ENCODE measurements at places on chromosomes 16 and 17.

GRCh38 chr17:49315551-49316257 lies 46.3 kb downstream of the ZNF652 start:
- no peak overlapping the region for H3K4me3 ChIP-seq
- H3K27ac ChIP-seq = no peak overlapping the region
- H3K4me1 ChIP-seq = no peaks in the 10 kb centered on the region
- DNase-seq = peak; percentile 48

- H3K27me3 ChIP-seq = no peaks in the 10 kb centered on the region
- H3K27ac ChIP-seq = no peak overlapping the region
- no peaks in the 10 kb centered on the region for H3K36me3 ChIP-seq
- H3K4me3 ChIP-seq = no peak overlapping the region
- H3K4me1 ChIP-seq = no peaks in the 10 kb centered on the region
Observed at GRCh38 chr16:84454611-84455010, 49.8 kb downstream of the MEAK7 start.

DNA sequence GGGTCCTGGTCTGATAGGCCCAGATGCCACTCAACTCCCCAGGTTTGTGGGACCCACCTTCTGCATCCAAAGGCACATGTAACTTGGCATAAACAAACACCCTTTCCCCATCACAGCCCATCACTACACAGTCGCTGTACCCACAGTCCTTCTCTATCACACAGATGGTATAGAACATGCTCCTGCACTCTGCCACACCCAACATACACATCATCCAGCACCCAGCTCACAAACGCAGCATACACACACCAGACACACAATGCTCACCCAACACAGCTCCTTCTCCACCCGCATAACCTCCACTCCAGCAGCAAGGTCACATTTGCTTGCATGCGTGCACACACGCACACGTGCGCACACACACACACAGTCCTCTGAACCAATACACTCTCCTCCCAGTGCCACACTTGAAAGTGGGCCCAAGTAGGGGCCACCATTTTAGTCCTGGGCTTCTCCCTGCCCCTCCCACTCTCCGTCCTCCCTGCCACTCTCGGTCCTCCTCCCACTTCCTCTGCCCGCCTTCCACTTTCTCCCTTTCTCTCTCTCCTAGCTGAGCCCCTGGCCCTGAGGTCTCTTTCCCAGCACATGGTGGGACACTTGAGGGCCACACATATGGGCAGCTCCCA lies 8.5 kb upstream of the TMEM92 start:
- H3K4me1 ChIP-seq = peaks cover 13% of the 10 kb centered on the region
- no peaks in the 10 kb centered on the region for H3K36me3 ChIP-seq
- no peak for DNase-seq
- no peaks in the 10 kb centered on the region for H3K27me3 ChIP-seq
- H3K27ac ChIP-seq = no peak overlapping the region
- no peak overlapping the region for H3K4me3 ChIP-seq

DNA sequence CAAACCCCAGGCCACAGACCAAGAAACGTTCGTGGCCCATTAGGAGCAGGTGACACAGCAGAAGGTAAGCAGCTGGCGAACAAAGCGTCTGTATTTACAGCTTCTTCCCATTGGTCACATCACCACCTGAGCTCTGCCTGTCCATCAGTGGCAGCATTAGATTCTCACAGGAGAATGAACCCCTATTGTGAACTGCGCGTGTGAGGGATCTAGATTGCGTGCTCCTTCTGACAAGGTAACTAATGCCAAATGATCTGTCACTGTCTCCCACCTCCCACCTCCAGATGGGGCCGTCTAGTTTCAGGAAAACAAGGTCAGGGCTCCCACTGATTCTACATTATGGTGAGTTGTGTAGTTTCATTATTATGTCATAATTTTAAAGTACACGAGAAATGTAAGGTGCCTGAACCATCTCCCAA lies 186.3 kb downstream of the CPPED1 start:
- H3K27ac ChIP-seq = no peak overlapping the region
- no peak overlapping the region for H3K4me3 ChIP-seq
- H3K27me3 ChIP-seq = no peaks in the 10 kb centered on the region
- no peak for DNase-seq

DNA sequence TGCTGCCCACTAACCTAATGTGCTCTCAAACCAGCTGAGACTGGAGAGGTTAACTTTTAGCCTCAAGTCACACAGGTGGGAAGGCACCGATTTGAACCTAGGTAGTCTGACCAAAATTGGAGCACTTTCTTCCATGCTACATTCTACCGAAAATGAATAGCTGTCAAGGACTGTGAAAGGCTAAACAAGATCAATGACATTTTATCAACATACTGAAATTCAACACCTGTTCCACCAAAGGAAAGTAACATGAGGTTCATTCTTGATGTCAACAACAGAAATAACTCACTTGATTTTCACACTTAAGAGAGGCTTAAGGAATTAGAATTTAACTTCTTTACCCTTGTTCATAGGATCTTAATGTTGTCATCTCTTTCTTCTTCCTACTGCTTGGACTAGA lies 284.4 kb upstream of the MON1B start:
- H3K36me3 ChIP-seq = no peaks in the 10 kb centered on the region
- no peak overlapping the region for H3K27ac ChIP-seq
- no peaks in the 10 kb centered on the region for H3K27me3 ChIP-seq
- no peaks in the 10 kb centered on the region for H3K4me1 ChIP-seq
- H3K4me3 ChIP-seq = no peak overlapping the region

DNA sequence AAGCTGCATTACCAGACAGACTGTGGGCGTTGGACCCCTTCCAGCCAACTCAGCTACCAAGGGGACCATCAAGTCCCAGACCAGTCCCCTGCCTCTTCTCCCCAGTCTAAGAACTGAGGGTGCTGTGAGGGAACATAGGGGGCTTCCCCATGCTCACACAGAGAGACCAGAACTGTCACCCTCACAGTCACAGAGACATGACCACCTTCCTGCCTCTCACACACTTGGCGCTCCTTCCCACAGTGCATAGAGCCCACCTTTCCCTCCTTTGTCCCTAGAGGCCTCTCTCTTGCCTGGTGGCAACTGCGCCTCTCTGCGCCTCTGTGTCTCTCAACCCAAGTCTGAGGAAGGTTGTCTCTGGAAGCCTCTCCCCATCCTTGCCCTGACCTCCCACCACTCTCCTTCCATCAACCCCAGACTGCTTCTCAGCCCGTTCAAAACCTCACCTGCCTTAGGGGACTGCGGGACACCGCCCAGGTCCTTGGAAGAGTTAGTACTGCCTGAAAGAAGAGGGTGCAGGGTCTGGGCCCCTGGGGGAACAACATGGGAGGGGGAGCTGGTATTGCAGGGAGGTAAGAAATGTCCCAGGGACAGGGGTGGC lies 6.1 kb upstream of the LHX1 start:
- H3K4me1 ChIP-seq = peaks cover 11% of the 10 kb centered on the region
- H3K27ac ChIP-seq = no peak overlapping the region
- no peaks in the 10 kb centered on the region for H3K36me3 ChIP-seq
- no peak overlapping the region for H3K4me3 ChIP-seq

- H3K27ac ChIP-seq = no peak overlapping the region
- no peaks in the 10 kb centered on the region for H3K4me1 ChIP-seq
- H3K27me3 ChIP-seq = no peaks in the 10 kb centered on the region
- no peak overlapping the region for H3K4me3 ChIP-seq
- no peak for DNase-seq
Observed at GRCh38 chr16:87395181-87395842, 3.2 kb downstream of the MAP1LC3B start.

DNA sequence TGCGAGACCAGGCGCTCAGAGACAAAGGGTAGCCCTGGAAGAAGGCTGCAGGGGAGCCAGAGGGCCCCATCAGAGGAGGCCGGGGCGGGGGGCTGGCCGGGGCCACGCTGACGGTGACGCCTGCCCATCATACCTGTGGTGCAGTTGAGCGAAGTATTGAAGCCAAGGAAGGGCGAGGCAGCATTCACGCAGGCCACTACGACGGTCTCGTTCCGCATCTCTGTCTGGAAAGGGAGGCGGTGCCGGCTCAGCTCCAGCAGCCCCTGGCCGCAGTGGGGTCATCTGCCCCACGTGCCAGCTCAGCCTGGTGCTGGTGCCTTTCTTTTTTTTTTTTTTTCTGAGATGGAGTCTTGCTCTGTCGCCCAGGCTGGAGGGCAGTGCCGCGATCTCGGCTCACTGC lies 4.9 kb upstream of the MRPL28 start:
- H3K36me3 ChIP-seq = peaks cover 48% of the 10 kb centered on the region
- no peak overlapping the region for H3K27ac ChIP-seq
- peaks cover 9% of the 10 kb centered on the region for H3K4me1 ChIP-seq
- H3K27me3 ChIP-seq = no peaks in the 10 kb centered on the region
- H3K4me3 ChIP-seq = no peak overlapping the region
- DNase-seq = no peak
